ENCODE measurements at places on chromosomes 2 and 18. TPM values are rescaled to one million over a fixed set of nuclear protein-coding genes. Genes with fewer than 3 reads are reported as not detected.

GAL3ST2 gene
- polyA plus RNA-seq = not detected

GKN2 gene
- polyA plus RNA-seq = not detected

PDE1A gene
- 6.2 TPM for polyA plus RNA-seq

LYG2 gene
- polyA plus RNA-seq = not detected

ZNF521 gene
- polyA plus RNA-seq = 2.1 TPM

CPLX4 gene
- not detected for polyA plus RNA-seq

TSHZ1 gene
- 35.6 TPM for polyA plus RNA-seq

GREB1L gene
- 0.27 TPM for polyA plus RNA-seq

TTR gene
- 2.4 TPM for polyA plus RNA-seq

TRAPPC8 gene
- polyA plus RNA-seq = 5.7 TPM

TMEM169 gene
- 8.2 TPM for polyA plus RNA-seq

USP14 gene
- 29.4 TPM for polyA plus RNA-seq

GCG gene
- not detected for polyA plus RNA-seq

ONECUT2 gene
- polyA plus RNA-seq = 2.1 TPM

CPS1 gene
- 1.5 TPM for polyA plus RNA-seq

UNC50 gene
- 28.5 TPM for polyA plus RNA-seq

HNMT gene
- polyA plus RNA-seq = 2.6 TPM

APOB gene
- 0.07 TPM for polyA plus RNA-seq

RAX gene
- 0.24 TPM for polyA plus RNA-seq

CNGA3 gene
- polyA plus RNA-seq = 10.8 TPM

CHST9 gene
- 0.20 TPM for polyA plus RNA-seq

CYP26B1 gene
- 3.4 TPM for polyA plus RNA-seq

RAB31 gene
- polyA plus RNA-seq = 28.7 TPM

AFF3 gene
- polyA plus RNA-seq = 3.1 TPM

EPHA4 gene
- 6.1 TPM for polyA plus RNA-seq

TUBB8B gene
- polyA plus RNA-seq = 0.80 TPM

TLX2 gene
- polyA plus RNA-seq = 0.20 TPM

VPS54 gene
- 3.7 TPM for polyA plus RNA-seq

MYO1B gene
- 35.7 TPM for polyA plus RNA-seq

ACOXL gene
- 2.0 TPM for polyA plus RNA-seq

ABCB6 gene
- polyA plus RNA-seq = 24.3 TPM

ASB18 gene
- not detected for polyA plus RNA-seq

CLEC4F gene
- polyA plus RNA-seq = not detected

AP1S3 gene
- polyA plus RNA-seq = 0.88 TPM

NEB gene
- polyA plus RNA-seq = 8.4 TPM

CARF gene
- 1.9 TPM for polyA plus RNA-seq

SLC16A14 gene
- polyA plus RNA-seq = 2.2 TPM

ERBB4 gene
- polyA plus RNA-seq = 0.81 TPM

MAP3K19 gene
- polyA plus RNA-seq = not detected

PPIL3 gene
- polyA plus RNA-seq = 17.1 TPM

STPG4 gene
- polyA plus RNA-seq = not detected

PID1 gene
- polyA plus RNA-seq = 57.0 TPM

TM4SF20 gene
- polyA plus RNA-seq = not detected

IL18RAP gene
- not detected for polyA plus RNA-seq

HAAO gene
- 2.2 TPM for polyA plus RNA-seq

SCN3A gene
- 10.8 TPM for polyA plus RNA-seq

HSPD1 gene
- polyA plus RNA-seq = 145 TPM

GALNT5 gene
- not detected for polyA plus RNA-seq

AMER3 gene
- 5.7 TPM for polyA plus RNA-seq

DTNA gene
- polyA plus RNA-seq = 114 TPM

ALPG gene
- not detected for polyA plus RNA-seq

HOXD13 gene
- 9.8 TPM for polyA plus RNA-seq

TMEM163 gene
- 21.4 TPM for polyA plus RNA-seq

PIEZO2 gene
- polyA plus RNA-seq = 5.9 TPM

FAM237A gene
- polyA plus RNA-seq = not detected

PCARE gene
- not detected for polyA plus RNA-seq

ZNG1B gene
- polyA plus RNA-seq = 18.2 TPM

C2orf81 gene
- 9.9 TPM for polyA plus RNA-seq

PASK gene
- 6.2 TPM for polyA plus RNA-seq

PSD4 gene
- polyA plus RNA-seq = 5.5 TPM
